ENCODE measurements at places on chromosomes 7 and 10.

- DNase-seq, result no peak
Observed at GRCh38 chr10:124409696-124410095, 9.0 kb downstream of the OAT start.

GRCh38 chr7:24728121-24728500 is 29.2 kb downstream of the GSDME start:
- DNase-seq, result no peak

DNA sequence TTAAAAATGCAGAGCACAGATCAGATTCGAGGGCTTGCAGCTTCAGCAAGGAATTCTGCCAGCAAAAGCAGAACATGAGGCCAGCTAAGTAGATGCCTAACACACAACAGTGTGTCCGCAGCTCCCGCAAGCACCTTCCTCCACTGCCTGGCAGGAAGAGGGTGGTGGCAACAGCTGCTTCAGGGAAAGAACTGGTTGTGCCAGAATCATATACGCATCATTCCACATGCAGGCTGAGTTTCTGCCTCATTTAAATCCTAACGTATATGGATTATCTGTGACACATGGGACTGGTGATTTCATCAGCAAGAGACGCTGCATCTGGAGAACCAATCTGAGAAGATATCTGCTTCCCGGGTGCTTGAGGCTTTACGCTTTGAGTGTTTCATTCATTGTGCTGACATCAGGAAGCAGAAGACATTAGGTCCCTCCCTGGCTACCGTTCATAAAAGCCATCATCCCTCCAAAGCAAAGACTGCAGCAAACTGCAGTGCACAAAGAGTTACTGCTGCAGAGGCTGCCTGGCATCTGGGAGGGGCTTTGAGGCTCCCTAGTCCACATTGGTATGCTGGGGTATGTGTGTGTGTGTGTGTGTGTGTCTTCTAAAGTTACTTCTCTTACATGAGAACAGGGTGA is 78.8 kb downstream of the FAM13C start:
- DNase-seq, result no peak

GRCh38 chr7:99672573-99672972 is 7.2 kb downstream of the CYP3A5 start:
- no peak for DNase-seq

DNA sequence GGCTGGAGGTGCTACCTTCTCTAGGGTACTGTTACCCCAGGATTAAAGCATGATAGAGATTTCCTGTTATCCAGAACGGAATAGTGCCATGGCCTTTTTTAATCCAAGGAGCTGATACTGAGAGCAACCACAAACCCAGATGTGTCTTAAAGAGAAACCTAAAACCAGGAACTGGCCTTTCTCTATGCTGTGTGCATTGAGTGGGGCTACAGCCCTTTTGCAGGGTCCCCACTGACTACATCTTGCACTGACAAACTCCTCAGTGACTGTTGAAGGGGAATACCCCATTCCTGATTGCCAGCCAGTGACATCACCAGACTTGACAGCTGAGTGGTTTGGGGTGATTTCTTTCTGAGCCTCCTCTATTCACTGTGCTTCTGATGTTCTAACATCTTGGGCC is 81.9 kb upstream of the CAPZA2 start:
- no peak for DNase-seq

DNA sequence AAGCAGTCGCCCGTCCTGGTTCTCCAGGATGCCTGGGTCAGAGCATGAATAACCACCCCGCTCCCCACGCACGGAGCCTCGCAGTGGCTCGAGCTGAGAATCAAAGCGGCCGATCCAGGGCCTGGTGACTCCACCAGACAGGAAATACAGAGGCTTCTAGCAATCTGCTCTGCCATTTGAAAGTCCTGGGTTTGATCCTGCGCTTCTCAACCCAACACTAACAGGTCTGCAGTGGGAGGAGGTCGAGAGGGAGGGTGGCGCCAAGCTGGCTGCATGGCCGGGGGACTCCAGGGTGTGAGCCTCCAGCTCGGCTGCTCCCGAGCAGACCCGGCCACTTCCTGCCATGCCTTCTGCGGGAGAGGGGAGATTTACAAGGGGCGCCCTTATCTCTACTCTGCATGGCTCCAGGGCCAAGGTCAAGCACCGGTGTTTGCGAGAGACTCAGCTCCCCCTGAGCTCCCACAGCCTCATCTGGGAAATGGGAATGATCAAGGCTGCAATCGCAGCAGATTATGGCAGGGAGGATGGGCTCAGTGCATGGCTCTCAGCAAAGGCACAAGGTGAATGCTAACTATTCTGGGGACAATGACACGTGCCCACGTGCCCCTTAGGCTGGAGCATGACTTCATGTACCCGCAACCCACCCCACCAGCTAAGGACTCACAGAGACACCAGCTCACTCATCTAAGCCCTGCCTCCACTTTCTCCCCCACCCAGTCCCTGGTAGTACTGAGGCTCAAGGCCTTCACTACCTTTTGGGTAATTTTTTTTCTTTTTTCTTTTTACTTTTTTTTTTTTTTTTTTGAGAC is 73.9 kb upstream of the TNRC18 start:
- DNase-seq, result no peak

DNA sequence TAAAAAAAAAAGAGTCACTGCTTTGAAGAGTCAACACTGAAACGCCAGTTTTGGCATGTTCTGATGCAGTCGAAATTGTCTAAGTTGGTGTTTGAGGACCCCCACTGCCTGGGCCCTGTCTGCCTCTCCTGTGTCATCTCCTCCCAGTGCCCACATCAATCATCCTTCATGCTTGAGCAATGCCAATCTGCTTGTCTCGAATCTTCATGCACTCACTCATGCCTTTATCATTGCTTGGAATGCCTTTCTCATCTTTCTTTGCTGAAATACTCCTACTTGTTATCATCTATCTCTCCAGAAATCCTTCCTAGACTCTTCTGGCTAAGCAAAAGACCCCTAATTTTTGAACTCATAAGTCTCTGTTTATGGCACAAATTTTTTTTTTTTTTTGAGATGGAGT is 42.1 kb upstream of the PLPP4 start:
- no peak for DNase-seq

GRCh38 chr7:123865517-123866117 is 20.6 kb downstream of the HYAL4 start:
- peak; percentile 20 for DNase-seq

GRCh38 chr7:29345590-29345989 is 151.0 kb downstream of the CHN2 start:
- no peak for DNase-seq

DNA sequence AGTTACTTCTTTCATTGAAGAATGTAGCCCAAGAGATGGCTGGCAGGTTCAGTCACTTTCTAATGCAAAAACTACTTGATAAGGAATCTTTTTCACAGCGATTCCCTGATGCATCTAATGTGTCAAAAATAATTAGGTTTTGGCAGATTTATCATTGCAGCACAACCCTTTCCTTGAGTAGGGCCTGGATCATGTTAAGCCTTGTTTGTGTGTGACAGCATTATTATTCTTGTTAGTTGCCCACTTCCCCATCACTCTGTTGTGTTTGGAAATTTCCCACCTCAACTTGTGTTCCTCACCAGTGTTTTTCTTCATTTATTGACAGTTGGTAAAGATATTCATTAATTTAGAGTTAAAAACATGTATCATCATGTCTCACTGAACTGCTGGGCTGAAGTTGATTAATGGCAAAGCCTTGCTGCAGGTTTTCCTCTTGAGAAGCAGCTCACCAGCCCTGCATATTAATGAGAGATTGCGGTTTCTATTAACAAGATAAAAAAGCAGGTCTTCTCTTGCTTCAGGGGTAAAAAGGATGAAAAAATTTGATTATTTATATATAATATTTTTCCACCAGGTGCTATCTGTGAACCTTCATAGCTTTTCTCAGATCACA is 233.3 kb upstream of the MDFIC start:
- DNase-seq, result no peak

GRCh38 chr10:79392506-79393176 is 45.4 kb downstream of the PPIF start:
- peak; percentile 6 for DNase-seq

GRCh38 chr10:90318659-90319058 is 539.2 kb downstream of the HTR7 start:
- DNase-seq, result no peak

DNA sequence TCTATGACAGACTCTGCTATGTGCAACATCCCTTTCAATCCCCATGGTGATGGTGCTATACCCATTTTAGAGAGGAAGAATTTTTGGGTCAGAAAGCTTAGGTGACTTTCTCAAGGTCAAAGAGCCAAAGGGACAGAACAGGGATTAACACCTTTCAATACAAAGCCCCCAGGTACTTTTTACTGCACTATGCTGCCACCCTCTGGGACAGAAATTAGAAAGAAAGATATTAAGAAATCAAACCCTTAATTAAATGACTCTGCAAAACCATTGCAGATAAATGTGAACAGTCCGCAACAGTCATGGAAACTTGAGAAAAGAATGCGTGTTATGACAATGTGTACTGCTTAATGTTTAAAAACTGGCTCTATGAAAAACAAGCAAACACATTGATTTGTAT is 673.7 kb downstream of the MAGI2 start:
- no peak for DNase-seq

DNA sequence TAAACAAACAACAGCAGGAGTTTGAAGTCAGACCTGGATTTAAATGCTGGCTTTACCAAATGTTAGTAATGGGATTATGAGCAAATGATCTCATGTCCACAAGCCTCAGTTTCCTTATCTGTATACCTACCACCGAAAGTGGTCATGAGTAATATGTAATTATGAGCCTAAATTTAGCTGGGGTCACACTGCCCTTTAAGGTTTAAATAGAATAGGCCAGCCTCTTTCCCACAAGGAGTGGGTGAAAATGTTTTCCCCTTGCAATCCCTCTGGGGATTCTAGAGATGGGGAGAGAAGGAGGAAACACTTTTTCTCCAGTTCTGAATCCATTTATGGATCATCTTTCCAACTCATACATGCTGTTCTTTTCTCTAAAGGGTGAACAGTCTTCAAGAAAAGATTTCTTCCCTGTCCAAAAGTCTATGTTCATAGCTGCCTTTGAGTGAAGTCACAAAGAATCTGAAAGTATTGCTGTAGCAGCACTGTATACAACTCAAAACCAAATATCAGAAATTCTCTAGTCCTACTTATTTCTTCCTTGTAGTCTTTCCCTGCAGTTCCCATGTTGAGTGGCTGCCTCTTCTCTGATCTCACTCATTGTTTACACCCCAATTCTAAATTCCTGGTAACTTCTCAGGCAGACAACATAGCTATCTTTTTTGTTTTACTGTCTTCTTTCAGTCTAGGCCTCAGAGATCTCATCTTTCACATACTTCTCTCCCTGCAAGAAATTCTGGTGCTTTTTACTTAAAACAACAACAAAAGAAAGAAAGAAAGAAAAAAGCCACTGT is 7.4 kb upstream of the TSPAN12 start:
- DNase-seq, result no peak

DNA sequence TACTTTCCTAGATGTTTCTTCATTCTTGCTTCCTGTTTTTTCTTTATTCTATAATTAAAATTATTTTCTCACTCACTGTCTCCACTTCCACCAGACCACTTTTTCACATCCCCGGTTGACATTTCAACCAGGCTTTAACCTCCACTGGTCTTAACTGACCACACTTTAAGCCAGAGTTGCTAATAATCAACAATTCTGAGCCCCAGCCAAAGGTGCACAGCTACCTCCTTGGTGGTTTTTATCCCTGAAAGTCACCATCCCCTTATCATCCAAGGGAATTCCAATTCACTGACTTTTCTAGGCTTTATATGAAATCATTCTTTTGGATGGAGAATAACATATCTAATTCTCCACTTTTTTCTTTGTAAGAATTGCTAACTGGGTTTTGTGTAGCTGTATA is 138.9 kb downstream of the FRMD4A start:
- no peak for DNase-seq

GRCh38 chr7:36792421-36792820 is 68.1 kb upstream of the AOAH start:
- no peak for DNase-seq
